ENCODE measurements at places on chromosomes 6 and 20.

DNA sequence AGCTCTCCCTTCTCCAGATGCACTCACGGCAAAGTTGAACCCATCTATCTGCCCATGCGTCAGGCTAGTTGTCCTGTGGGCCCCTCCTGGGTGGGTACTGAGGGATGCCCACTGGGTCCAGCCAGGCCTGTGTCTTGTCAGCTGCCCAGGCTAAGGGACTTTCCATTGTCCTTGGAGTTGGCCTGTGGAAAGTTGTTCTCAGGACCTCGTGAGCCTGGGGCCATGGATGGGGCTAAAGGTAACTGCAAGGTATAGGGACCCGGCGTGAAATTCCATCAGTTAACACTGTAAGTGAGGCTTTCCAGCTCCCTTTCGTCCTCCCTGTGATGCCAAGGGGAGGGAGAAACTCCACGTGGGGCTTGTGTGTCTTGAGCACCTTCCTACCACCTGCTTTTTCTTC lies 126.5 kb downstream of the CEBPB start:
- DNase-seq = no peak

DNA sequence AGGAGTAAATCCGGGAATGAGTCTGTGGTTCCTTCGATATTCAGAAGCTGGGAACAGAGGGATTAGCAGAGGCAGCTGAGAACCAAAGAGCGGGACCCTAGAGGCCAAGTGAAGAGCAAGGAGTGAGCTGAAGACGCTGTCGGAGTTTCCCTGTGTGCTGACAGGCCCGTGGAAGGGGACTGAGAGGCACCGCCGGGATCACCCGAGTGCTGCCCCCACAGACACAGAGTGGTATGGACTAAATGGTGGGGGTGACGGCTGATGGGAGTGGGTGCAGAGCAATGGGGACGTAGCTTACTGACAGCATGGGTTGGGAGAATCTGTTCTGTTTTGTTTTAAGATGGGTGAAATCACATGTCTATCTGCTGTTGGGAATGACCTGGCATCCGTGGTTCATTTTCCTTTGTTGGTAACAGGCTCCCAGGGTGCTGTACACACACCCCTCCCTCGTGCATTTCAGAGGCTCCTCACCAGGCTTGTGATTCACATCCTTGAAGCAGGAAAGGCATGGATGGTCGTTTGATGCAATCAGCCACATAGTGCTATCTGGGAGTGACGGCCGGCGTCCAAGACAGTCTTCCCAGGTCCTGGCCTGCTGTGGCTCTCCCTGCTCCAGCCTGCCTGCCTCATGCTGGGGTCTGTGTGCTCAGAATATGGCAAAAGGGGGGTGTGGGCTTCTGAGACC lies 97.4 kb downstream of the THBS2 start:
- no peak for DNase-seq

DNA sequence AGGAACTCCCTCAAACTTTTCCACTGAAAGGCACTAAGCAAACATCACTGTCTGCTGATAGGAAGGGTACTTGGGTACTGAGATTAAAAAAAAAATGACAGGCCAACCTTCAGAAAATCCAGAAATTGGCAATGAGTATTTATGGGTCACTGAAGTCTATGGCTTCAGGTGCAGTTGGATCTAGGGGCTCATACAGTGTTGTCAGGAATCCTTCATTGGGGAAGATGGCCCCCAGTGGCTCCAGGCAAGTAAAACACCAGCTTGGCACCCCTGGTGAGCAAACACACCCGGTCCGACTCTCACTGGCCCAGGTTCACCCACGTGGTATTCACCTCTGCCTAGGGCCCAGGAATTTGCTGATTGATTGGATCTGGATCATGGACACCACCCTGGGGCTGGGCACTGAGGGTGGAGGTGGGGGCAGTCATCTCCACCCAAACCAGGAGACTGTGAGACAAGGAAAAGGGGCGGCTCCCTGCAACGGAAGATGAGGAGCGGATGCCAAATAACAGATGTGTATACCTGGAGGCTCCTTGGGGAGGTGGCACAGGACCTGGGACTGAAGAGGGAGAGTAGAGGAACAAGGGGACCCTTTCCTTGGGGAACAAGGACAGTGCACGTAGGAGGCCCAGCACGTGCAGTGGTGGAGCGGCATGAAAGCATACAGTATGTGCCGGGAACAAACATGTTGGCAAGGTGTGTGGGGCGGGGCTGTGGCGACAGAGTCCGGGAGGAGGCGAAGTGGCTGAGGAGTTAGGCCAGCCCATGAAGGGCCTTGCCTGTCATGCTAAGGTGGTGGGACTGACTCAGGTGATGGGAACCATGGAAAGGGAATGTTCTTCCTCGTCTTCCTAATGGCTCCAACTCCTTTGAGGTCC lies 4.7 kb downstream of the SLC2A10 start:
- no peak for DNase-seq

DNA sequence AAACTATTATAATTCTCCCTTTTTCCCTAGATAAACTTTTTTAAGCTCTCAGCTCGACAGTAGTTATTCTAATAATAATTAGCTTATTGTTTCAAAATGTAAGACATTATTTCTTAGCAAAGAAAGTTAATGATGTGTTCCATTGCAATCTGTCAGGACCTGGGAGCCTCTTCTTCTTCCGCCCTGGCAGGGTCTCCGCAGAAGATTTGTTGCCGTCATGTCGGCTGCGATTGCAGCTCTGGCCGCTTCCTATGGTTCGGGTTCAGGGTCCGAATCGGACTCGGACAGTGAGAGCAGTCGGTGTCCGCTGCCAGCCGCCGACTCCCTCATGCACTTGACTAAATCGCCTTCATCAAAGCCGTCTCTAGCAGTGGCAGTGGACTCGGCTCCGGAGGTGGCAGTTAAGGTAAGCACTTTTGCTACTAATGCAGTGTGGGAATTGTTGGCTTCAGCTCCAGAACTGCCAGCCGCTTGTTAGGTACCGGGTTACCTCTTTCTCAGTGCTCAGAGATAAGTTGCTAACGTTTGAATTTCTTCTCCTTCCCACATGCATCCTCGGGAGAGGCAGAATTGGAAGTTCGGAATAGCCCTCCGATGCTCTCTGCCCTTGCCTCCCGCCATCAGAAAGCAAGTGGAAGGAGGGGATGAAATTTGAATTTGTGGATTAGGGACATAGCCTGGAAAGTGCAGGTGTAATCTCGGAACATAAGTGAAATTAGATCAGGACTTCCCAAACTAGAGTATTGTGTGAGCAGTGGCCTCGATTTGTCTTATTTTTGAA lies at the start of gene CDC40:
Gene CDC40 (plus strand): TSS at position 200 of the 781 bp plus-strand sequence. CDS start 18 bp downstream, at position 218.
- no peak for DNase-seq

DNA sequence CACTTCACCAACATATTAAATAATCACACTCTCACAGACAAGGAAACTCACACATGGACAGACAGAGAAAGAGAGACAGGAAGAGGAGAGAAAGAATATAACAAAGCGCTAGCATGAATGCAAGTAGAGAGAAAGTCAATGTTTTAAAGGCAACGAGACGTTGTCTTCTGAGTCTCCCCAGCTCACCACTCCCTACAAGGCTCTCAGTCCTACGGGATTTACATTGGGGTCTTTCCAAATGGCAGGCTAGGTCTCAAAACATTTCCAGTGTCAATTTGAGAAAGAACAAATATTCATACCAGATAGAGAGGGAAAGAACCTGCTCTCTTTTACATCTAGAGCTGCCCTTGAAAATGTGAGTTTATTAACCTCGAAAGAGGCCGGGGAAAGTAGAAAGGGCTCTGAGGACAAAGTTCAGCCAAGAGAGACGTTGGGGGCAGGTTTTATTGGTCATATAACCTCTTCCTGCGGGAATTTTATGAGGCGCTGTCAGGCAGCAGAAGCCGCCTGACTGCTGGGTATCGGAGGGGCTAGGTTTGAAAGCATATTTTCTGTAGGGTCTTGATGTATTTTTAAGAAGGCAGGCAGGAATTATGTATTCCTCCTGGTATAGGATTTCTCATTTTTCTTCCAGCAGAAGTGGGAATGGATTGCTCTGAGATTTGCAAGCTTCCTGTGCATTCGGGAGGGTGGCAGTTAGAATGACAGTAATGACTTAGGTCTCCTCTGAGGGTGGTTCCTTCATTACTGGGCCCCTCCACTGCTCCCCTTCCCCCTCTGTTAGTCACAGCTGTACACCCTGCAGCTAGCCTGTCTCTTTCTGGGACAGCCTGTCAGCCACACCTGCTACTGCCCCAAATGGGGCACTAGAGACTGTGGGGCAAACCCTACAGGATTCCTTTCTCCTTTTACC lies 34.4 kb upstream of the KIF16B start:
- no peak for DNase-seq

GRCh38 chr6:35411066-35411465 lies 41.1 kb upstream of the FANCE start:
- DNase-seq = no peak

All from brain pericyte (primary cell).